ENCODE measurements at places on chromosomes 12 and 14.
A peak's percentile ranks its signal among the peaks of the same experiment; 100 is the strongest.

DNA sequence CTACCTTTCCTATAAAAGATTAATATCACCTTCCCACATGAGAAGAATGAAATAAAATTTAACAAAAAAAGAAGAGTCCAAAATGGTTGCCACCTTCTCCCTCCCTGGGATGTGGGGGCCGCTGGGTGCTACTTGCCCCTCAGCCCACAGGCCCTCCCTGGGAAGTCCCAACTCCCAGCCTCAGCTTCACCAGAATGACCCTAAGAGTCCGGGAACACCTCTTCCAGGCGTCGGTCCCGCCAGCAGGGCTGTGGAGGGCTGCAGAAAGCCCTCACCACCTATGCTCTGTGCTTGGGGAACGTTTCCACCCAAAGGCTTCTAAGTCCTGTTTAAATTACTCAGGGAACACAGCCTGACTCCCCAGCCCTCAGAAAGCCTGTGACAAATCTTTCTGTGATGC, 71.9 kb downstream of the MOK start:
- H3K4me3 ChIP-seq, result no peak overlapping the region
- H3K4me1 ChIP-seq, result no peaks in the 10 kb centered on the region
- H3K27me3 ChIP-seq, result no peaks in the 10 kb centered on the region
- no peak overlapping the region for H3K27ac ChIP-seq
- H3K36me3 ChIP-seq, result no peaks in the 10 kb centered on the region
- no peak for DNase-seq

GRCh38 chr14:50998612-50999011, 54.3 kb upstream of the PYGL start:
- no peaks in the 10 kb centered on the region for H3K36me3 ChIP-seq
- no peak overlapping the region for H3K27ac ChIP-seq
- H3K4me3 ChIP-seq, result no peak overlapping the region
- H3K4me1 ChIP-seq, result no peaks in the 10 kb centered on the region
- no peak for DNase-seq
- H3K27me3 ChIP-seq, result no peaks in the 10 kb centered on the region

DNA sequence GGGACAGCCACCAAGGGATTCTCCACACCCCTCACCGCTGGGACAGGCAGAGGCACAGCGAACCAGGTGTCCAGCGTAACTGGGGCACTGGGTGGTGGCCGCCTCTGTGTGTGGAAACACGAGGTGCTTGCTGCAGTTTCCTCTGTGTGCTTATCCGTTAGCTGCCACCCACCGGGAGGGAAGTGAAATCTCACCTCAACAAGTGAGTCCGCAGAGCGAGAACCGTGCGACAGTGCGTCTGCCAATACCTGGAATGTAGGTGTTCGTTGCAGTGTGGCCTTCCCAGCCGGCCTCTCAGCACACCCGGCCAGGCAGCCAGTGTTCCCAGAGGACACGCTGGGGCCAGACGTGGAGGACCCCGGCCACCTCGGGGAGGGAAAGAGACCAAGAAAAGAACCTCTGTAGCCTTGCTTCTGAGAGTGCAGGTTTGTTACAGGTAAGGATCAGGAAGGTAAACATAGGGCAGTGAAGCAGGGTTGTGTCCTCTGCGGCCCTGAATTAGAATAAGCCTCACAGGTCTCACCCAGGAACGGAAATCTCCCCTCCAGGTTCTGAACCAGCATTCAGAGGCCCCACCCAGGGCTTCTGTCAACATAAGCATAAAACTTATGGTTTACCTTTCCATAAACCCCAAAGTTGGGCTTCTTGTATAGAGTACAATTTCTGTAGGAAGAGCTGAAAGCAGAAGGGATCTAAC, 1.5 kb downstream of the BCL2L14 start:
- no peaks in the 10 kb centered on the region for H3K27me3 ChIP-seq
- H3K36me3 ChIP-seq, result no peaks in the 10 kb centered on the region
- H3K27ac ChIP-seq, result no peak overlapping the region
- peak overlapping the region; percentile 55 for H3K4me3 ChIP-seq
- H3K4me1 ChIP-seq, result peaks cover 16% of the 10 kb centered on the region
- DNase-seq, result no peak

GRCh38 chr14:33163109-33163508, 224.4 kb downstream of the NPAS3 start:
- no peak overlapping the region for H3K27ac ChIP-seq
- no peaks in the 10 kb centered on the region for H3K36me3 ChIP-seq
- DNase-seq, result no peak
- no peaks in the 10 kb centered on the region for H3K4me1 ChIP-seq
- no peak overlapping the region for H3K4me3 ChIP-seq

DNA sequence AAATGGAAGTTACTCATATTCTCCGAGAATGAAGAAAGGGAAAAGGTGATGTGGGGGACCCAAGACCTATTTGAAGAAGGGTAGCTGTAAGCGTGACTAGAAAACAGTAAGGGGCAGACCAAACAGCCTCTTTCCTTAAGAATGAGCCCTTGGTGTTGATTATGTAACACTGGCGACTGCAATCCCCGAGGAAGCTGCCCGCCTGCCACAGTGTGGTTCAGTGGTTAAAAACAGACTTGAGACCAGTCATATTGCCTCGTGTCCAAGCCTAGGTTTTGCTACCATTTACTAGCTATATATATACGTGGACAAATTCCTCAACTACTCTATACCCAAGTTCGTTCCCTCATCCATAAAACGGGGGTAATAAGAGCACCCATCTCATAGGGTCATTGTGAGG, 49.1 kb downstream of the SSPN start:
- no peaks in the 10 kb centered on the region for H3K4me1 ChIP-seq
- no peak for DNase-seq
- no peaks in the 10 kb centered on the region for H3K36me3 ChIP-seq
- H3K27ac ChIP-seq, result no peak overlapping the region

GRCh38 chr12:12630850-12631249, 19.2 kb downstream of the CREBL2 start:
- no peaks in the 10 kb centered on the region for H3K36me3 ChIP-seq
- H3K27me3 ChIP-seq, result no peaks in the 10 kb centered on the region
- DNase-seq, result no peak
- H3K4me1 ChIP-seq, result peaks cover 24% of the 10 kb centered on the region
- no peak overlapping the region for H3K27ac ChIP-seq
- H3K4me3 ChIP-seq, result no peak overlapping the region

- no peaks in the 10 kb centered on the region for H3K27me3 ChIP-seq
- no peaks in the 10 kb centered on the region for H3K36me3 ChIP-seq
- no peak overlapping the region for H3K27ac ChIP-seq
- DNase-seq, result peak; percentile 67
- no peak overlapping the region for H3K4me3 ChIP-seq
- H3K4me1 ChIP-seq, result peaks cover 34% of the 10 kb centered on the region
Observed at GRCh38 chr14:76908834-76909233, 82.6 kb downstream of the LRRC74A start.

DNA sequence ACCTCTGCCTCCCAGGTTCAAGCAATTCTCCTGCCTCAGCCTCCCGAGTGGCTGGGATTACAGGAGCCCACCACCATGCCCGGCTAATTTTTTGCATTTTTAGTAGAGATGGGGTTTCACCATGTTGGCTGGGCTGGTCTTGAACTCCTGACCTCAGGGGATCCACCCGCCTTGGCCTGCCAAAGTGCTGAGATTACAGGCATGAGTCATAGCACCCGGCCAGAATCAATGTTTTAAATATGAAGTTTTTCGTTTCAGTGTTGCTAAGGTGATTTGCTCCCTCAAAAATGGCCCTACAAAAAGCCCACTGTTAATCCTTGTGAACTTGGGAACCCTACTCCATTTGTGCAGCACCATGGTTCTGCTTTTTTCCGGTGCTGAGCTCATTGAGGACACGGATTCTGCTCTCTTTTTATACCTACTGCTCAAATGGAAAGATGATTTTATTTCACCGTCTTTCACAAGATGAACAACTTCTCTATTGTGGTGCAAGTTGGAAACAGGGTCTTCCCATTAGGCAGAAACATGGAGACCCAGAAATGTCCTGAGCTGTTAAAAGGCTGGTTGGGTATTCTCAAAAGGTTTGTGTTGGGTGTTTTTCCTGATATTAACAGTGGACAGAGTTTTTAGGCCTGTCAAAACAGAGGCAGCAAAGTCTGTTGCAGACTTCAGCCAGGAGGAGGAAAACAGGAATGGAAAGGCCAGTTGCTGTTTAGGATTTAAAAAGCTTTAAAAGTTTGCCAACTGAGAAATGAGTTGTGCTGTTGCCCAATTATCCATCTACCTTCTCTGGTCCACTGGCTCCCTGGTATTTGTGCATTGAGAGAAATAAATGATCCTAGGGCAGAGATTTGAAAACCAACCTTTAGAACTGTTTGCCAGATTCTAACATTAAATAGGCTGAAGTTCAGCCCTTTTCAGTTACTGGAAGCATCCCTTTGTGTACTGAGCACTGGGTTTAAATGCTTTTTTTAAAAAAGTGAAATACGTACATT, 85.8 kb downstream of the ATP23 start:
- H3K27ac ChIP-seq, result no peak overlapping the region
- H3K4me3 ChIP-seq, result no peak overlapping the region
- no peaks in the 10 kb centered on the region for H3K27me3 ChIP-seq
- no peaks in the 10 kb centered on the region for H3K36me3 ChIP-seq

DNA sequence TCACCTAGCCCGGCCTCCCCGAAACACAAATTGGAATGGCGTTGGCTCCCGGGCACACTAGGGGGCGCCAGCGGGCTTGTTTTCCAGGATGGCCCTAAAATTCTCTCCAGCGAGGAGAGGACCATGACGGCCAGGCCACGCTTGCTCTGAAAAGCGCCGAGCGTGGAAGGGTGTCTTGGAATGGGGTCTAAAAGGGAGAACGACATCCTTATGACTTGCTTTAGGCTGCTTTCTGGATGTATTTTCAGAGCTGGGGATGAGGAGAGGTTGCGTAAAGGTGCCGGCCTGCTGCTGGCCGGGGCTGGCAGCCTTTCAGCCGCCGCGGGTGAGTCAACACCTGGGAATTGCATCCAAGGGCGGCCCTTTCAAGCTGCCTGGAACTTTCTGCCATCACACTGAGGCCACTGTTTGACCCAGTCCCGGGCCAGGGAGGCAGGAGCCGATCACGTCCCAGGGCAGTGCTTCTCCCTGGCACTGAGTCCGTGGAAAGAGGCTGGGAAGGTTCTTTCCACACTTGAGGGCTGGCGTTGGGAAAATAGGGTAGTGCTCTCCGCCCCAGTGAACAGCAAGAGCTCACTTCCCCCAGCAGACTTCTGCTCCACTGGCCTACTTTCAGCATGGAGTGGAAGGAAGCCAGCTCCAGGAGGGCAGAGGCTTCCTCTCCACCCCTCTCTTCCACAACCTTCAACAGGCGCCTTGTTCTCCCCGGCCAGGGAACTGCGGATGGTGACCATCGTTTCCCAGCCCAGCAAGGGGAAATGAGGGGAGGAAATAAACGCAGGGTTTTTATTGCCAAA, 216.2 kb downstream of the TTC8 start:
- H3K27ac ChIP-seq, result no peak overlapping the region

DNA sequence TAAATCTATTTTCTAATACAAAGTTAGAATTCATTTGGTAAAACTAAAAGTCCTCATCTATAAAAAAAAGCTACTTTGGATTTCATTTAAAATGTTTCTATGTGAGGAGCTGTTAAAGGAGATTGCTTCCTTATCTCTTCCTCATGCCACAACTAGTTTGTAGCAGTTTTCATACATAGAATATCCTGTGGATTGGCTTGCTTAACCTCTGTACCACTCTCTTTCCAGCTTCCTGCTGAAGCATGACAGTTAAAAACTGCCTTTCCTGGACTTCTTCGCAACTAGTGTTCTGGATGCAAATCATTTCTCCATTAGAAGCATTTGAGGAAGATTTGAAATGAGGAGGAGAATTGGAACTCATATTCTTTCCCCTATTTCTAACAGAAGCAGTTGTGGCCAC, 49.6 kb downstream of the ST8SIA1 start:
- H3K27me3 ChIP-seq, result no peaks in the 10 kb centered on the region
- no peak for DNase-seq
- H3K27ac ChIP-seq, result no peak overlapping the region
- H3K4me3 ChIP-seq, result no peak overlapping the region
- H3K4me1 ChIP-seq, result peaks cover 9% of the 10 kb centered on the region

GRCh38 chr12:51717326-51717925, 126.4 kb downstream of the SCN8A start:
- H3K36me3 ChIP-seq, result no peaks in the 10 kb centered on the region
- H3K27ac ChIP-seq, result no peak overlapping the region
- H3K4me1 ChIP-seq, result no peaks in the 10 kb centered on the region
- H3K4me3 ChIP-seq, result no peak overlapping the region
- H3K27me3 ChIP-seq, result peaks cover 5% of the 10 kb centered on the region
- no peak for DNase-seq

DNA sequence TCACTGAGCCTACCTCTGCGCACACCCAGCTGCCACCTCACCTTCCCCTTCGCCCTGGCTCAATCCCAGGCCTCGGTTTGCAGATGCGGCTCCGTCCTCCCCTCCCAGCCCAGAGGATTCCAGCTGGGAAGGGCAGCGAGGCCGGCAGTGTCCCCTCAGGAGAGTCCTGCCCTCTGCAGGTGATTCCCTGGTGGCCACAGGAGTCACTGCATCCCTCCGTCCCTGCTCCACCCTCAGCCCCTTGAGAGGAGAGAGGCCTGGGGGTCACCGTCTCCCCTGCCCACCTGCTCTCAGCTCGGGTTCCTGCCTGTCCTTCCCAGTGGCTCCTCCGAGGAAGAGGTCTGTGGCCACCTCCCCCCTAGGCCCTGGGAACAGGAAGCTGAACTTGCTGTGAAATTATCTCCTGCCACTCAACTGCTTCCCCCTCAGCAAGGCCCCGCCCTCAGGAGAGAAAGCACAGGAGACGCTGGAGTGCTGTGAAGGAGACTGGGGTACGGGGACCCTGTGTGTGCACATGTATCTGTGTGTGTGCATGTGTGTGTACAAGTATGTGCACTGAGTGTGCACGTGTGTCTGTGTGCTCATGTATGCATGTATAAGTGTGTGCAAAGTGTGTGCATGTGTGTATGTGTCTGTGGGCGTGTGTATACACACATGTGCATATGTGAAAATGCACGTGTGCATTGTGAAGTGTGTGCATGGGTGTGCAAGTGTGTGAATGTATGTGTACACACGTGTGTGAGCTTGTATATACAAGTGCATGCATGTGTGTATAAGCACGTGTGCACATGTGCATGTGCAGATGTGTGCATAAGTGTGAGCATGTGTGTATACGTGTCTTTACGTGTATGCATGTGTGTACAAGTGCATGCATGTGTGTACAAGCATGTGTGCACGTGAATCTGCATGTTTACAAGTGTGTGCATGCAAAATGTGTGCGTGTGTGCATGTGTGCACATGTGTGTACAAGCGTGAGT, 13.2 kb upstream of the GALNT9 start:
- H3K27ac ChIP-seq, result no peak overlapping the region
- H3K4me1 ChIP-seq, result no peaks in the 10 kb centered on the region
- H3K36me3 ChIP-seq, result no peaks in the 10 kb centered on the region
- H3K4me3 ChIP-seq, result no peak overlapping the region
- no peaks in the 10 kb centered on the region for H3K27me3 ChIP-seq
